ENCODE measurements at places on chromosomes 11 and 22.

GRCh38 chr11:83241291-83241946 is 44.7 kb downstream of the CCDC90B start:
- no peak for DNase-seq

DNA sequence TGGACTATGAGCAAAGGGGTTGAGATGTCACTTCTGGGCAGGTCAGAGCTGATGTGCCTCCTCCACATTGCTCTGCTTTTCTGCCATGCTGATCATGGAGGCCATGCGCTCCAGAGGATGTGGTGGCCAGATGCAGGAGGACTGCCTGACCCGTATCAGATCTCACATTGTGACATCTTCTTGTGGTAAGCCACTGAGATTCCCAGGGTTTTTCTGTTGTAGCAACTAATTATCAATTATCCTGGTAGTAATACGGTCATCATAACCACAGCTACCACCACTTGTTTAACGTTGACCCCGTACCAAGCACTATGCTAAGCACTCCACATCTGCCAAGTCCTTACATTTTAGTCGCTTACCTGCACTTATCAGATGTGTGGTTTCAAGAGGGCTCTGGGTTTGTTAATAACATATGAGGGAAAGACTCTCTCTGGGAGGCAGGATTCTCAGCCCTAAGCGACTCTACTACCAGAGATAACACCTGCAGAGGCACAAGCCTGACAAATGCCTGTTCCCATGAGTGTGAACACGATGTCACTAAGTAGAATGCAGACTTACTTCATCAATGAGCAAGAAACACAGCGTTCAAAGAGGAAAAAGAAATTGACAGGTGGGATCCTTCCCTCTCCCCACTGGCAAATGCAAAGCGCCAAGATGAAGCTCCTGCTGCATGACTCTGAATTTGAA is 63.6 kb upstream of the TIMP3 start:
- DNase-seq = no peak

GRCh38 chr11:86923999-86924766 is 31.0 kb downstream of the FZD4 start:
- DNase-seq = no peak

- DNase-seq = no peak
These were observed 12.1 kb downstream of the SERGEF start for GRCh38 chr11:18000760-18001159.

GRCh38 chr11:126718276-126718675 is 282.3 kb downstream of the KIRREL3 start:
- no peak for DNase-seq

DNA sequence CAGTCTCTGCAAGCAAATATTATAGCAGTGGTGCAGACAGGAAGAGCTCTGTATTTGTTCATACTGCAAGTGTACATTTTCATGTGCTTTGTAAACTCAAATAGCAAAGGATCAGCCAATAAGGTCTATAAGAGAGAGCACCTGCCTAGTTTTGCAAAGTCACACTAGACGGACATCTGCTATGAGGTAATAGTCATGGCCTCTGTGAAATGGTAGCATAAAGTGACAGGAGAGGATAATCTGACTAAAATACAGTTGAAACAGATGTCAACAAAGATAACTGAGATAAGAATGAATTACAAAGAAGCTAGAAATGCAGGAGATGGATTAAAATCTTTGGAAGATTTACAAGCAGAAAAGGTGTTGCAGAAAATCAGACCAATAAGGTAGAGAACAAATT is 70.6 kb upstream of the SPON1 start:
- DNase-seq = no peak

- DNase-seq = no peak
These were observed 17.4 kb upstream of the CPT1A start for GRCh38 chr11:68859123-68859522.

- DNase-seq = no peak
These were observed 63.4 kb downstream of the NRXN2 start for GRCh38 chr11:64659417-64660144.
